Anterior cingulate cortex (tissue), 58 donors: ENCODE measurements at places on chromosomes 1 and 21.

- no peak for DNase-seq
These were observed 264.2 kb downstream of the NPHP4 start for GRCh38 chr1:5727871-5728643.

GRCh38 chr1:80846966-80847365 is 953.8 kb upstream of the ADGRL2 start:
- DNase-seq: no peak

DNA sequence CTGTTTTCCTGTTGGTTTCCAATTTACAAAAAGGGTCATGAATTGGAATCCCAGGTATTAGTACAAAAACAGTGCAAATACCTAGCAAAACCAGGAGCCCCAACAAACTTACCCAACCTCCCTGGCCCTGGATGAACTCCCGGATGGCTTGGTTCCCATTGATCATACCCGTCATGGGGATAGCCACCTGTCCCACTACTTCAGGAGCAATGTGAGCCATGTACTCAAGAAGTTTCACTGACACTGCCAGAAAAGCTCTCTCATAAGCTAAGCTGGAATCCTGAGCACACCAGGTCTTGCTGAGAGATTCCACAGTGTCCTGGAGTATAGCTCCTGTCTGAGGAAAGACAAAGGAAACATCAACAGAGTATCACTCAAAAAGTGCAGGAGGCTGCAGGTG is 5.7 kb downstream of the BCL2L15 start:
- DNase-seq: no peak

DNA sequence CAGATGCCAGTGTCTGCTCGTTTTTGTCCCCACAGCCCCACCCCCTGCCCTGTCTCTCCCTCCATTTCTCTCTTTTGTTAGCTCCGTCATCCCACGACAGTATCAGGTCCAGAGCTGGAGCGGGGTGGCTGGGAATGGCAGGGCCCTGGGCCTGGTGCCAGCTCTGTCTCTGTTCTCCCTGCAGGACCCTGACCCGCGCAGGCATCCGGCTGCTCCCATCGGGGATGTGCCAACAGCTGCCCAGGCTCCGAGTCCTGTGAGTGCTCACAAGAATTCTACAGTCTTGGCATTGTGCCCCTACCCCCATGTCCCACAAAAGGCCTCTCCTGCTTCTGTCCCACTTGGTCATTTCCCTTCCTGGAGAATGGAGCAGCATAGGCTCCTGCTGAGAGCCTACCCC is 37.4 kb downstream of the UBE2T start:
- DNase-seq: no peak

DNA sequence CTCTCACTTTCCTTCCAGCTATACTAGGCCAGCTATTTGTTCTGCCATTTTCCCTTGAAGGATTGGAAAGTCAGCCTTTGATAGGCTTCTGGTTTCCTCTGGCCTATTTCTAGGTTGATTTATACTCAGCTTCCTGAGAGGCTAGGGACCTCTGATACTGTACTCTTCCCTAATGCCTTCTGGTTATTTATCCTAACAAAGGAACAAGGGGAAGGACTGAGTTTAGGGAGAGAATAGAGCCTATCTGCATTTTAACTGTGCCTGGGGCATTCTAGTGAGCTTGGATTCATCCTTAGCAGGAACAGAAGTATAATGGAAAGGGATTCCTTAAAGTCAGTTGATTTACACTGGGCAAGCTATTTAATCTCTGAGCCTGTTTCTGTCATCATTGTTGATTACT is 11.8 kb upstream of the TMEM39B start:
- DNase-seq: no peak

- DNase-seq: no peak
These were observed 142.0 kb upstream of the ZNHIT6 start for GRCh38 chr1:85850238-85850637.

GRCh38 chr1:14605945-14606344 is 7.5 kb downstream of the KAZN start:
- DNase-seq: no peak
